A549 treated with Hydrocortisone at 1 μM for 4 hours (cell line): ENCODE measurements at places on chromosomes 7 and 10. TPM values are rescaled to one million over a fixed set of nuclear protein-coding genes. Genes with fewer than 3 reads are reported as not detected.

RHOBTB1 gene
- total RNA-seq: 11.3 to 17.4 TPM (median 13.9 TPM) in 5 replicates

GARIN1A gene
- 0.38 to 0.72 TPM (median 0.60 TPM) in 5 replicates for total RNA-seq

ZNF33B gene
- total RNA-seq: 4.6 to 6.9 TPM (median 5.5 TPM) in 5 replicates

H2BK1 gene
- total RNA-seq: not detected in 5 replicates

CDHR1 gene
- total RNA-seq: 0.02 to 0.12 TPM (median 0.09 TPM) in 5 replicates

SPDYE5 gene
- total RNA-seq: not detected in 5 replicates

GRM3 gene
- total RNA-seq: not detected in 5 replicates

PPIF gene
- 126 to 169 TPM (median 128 TPM) in 5 replicates for total RNA-seq

RAB19 gene
- not detected in 5 replicates for total RNA-seq

MYO1G gene
- 0.16 to 0.25 TPM (median 0.21 TPM) in 5 replicates for total RNA-seq

NME8 gene
- total RNA-seq: not detected in 5 replicates

RAMP3 gene
- not detected in 5 replicates for total RNA-seq

SPDYE2B gene
- not detected in 5 replicates for total RNA-seq

ZPBP gene
- total RNA-seq: not detected in 5 replicates

GDF2 gene
- total RNA-seq: not detected in 5 replicates

CALN1 gene
- not detected in 5 replicates for total RNA-seq

SUN3 gene
- total RNA-seq: 0.09 to 0.32 TPM in 2 of 5 replicates, not detected in the others

CFAP43 gene
- 0.10 to 0.25 TPM (median 0.21 TPM) in 4 of 5 replicates, not detected in the other for total RNA-seq

RBP3 gene
- total RNA-seq: not detected in 5 replicates

CLIP2 gene
- 12.1 to 16.6 TPM (median 14.0 TPM) in 5 replicates for total RNA-seq

ZP3 gene
- 14.0 to 22.8 TPM (median 19.9 TPM) in 5 replicates for total RNA-seq

NPTX2 gene
- total RNA-seq: 0.12 to 0.23 TPM (median 0.17 TPM) in 5 replicates

SHTN1 gene
- total RNA-seq: 19.1 to 29.1 TPM (median 25.9 TPM) in 5 replicates

MOGAT3 gene
- total RNA-seq: not detected in 5 replicates

SDHAF3 gene
- total RNA-seq: 16.4 to 36.4 TPM (median 19.5 TPM) in 5 replicates

CH25H gene
- 0.17 to 0.46 TPM (median 0.36 TPM) in 5 replicates for total RNA-seq

THSD7A gene
- 1.3 to 2.7 TPM (median 2.2 TPM) in 5 replicates for total RNA-seq

ENO4 gene
- total RNA-seq: 0.13 to 0.96 TPM (median 0.36 TPM) in 5 replicates

EIF5AL1 gene
- total RNA-seq: 1.9 to 3.4 TPM (median 2.3 TPM) in 5 replicates

HABP2 gene
- 0.06 to 0.18 TPM (median 0.13 TPM) in 5 replicates for total RNA-seq

HTR7 gene
- total RNA-seq: 0.12 to 0.24 TPM (median 0.17 TPM) in 5 replicates

HOGA1 gene
- total RNA-seq: 1.9 to 2.8 TPM (median 2.4 TPM) in 5 replicates

MBL2 gene
- total RNA-seq: not detected in 5 replicates

CLDN4 gene
- 3.7 to 5.3 TPM (median 4.3 TPM) in 5 replicates for total RNA-seq

CHN2 gene
- total RNA-seq: 0.07 to 0.56 TPM (median 0.14 TPM) in 5 replicates

CYP26C1 gene
- not detected in 5 replicates for total RNA-seq

SPDYE3 gene
- total RNA-seq: not detected in 5 replicates
